Activated CD4-positive, alpha-beta T cell treated with anti-CD3 and anti-CD28 coated beads, Interleukin-2, amount 50 U/mL, for 48 hours (primary cell): ENCODE measurements at places on chromosomes 5 and 9.

GRCh38 chr9:2610985-2611384 lies 10.6 kb upstream of the VLDLR start:
- no peak for DNase-seq

GRCh38 chr9:224582-225520 lies 10.2 kb downstream of the DOCK8 start:
- DNase-seq: no peak

DNA sequence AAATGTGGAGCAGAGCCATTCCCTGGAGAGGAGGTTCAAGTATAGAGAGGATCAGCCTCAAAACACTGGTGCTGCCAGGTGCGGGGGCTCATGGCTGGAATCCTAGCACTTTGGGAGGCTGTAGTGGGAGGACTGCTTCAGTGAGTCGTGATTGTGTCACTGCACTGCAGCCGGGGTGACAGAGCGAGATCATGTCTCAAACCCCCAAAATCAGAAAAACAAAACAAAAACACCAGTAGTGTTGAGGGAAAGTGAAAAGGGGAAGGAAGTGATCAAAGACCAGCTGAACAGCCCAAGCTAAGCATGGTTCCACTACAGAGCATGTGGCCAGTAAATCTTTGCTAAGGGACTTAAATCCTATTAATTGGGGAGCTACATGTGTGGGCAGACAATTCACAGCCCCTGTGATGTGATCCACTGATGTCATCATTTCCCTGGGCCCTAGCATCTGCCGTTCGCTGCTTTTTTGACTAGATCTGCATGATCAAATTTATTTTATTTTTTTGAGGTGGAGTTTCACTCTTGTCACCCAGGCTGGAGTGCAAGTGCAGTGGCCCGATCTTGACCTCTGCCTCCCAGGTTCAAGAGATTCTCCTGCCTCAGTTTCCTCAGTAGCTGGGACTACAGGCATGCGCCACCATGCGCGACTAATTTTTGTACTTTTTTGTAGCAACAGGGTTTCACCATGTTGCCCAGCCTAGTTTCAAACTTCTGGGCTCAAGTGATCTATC lies 2.7 kb upstream of the PCBD2 start:
- DNase-seq: no peak

DNA sequence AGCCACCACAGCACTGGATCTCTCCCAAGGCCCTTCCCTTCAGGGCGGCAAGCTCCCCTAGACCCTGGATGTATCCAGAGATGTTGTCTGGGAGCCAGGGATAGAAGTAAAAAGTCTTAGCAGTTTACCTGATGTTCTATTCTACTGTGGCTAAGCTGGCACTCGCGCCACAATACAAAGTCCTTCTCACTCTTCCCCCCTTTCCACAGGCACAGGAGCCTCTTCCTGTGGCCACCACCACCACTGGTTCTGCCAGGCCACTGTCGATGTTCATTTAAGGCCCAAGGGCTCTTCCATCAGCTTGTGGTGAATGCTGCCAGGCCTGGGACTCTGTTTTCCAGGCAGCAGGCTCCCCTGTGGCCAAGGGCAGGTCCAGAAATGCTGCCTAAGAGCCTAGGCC lies 33.7 kb downstream of the MEGF9 start:
- no peak for DNase-seq

DNA sequence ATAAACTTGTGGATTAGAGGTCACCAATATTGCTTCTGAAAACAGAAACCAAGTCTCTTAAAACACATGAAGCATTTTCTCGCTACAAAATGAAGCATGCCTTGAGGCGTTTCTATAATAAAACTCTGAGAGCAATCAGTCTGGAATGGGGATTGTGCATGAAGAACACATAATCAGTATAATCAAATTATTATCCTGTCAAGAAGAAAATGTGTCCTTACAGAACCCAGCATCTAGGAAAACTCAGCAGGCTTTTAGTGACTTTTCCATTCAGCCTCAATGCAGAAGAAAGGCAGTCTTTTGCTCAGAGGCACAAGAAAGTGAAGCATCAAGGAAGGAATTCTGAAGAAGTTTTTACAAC lies 121.9 kb downstream of the CDH18 start:
- no peak for DNase-seq
